Upper lobe of right lung (tissue), 1 donor: ENCODE measurements at places on chromosomes 16 and 17.
A peak's percentile ranks its signal among the peaks of the same experiment; 100 is the strongest.

DNA sequence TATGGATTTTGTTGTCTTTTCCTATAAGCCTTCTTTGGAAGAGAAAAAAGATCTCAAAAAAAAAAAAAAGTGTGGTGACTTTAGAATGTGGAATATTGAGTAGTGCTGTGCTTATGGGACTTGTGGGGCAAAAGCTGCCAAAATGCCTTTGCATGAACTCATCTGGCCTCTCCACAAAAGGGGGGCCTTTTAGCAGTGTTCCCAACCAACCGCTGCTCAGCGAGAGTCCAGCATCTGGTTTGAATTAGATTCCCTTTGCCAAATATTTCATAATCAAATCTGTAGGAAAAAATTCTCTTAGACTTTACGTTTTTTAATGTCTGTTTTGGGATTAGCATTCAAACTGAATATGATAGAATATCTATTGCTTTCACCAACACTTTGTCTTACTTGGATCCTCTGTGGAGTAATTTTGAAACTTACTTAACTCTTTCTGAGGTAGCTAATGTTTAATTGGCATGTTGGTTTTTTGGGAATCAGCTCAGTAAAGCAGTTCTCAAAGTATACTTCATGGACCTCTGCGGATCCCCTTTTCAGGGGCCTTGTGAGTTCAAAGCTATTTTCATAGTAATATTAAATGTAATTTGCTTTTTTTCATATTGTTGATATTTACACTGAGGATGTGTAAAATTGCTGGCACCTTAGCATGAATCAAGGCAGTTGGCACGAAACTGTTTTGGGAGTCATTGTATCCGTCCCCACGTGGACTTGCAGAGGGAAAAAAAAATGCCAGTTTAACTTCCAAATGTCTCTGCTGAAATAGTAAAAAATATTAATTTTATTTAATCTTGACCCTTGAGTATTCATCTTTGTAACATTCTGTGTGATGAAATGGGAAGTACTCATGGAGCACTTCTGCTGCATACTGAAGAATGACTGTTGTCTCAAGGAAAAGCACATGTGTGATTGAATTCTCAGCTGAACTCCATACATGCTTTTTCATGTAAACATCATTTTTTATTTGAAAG lies 34.7 kb upstream of the VPS4A start:
- DNase-seq: no peak

- no peak for DNase-seq
Measured at GRCh38 chr17:27458524-27458908, 2.3 kb downstream of the KSR1 start.

- no peak for DNase-seq
Measured at GRCh38 chr17:63694950-63695773, 4.8 kb downstream of the LIMD2 start.

GRCh38 chr17:42519546-42520491 lies 16.2 kb upstream of the NAGLU start:
- DNase-seq: peak; percentile 77

- peak; percentile 88 for DNase-seq
Measured at GRCh38 chr16:20868890-20869289, 31.3 kb downstream of the DCUN1D3 start.

GRCh38 chr16:768428-768827 lies 7.9 kb downstream of the MSLN start:
- no peak for DNase-seq

DNA sequence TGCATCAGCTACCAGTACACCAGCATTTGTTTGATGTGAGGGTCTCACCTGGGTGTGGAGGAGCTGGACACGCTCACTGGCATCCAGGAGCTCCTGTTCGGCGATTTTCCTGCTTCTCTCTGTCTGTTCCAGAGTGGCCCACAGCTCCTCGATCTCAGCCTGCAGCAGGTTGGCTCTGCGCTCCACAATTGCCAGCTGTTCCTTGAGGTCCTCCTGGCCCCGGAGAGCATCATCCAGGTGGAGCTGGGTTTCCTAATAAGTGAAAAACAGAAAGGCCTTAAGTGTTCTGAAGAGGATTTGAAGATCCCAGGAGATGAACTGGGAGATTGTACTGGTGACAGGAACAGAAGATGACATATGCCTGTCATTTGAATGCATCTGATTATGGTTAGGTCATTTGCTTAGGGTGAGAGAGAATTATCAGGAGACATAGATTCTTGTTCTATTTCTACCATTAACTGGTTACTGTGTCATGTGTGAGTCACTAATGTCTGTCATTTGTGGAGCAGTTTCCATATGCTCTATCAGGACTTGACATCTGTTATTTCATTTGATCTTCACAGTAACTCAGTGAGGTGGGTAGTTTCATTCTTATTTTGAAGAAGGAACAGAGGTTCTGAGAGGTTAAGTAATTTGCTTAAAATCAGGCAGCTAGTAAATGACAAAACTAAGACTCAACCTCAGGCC lies 21.5 kb upstream of the MYH13 start:
- DNase-seq: no peak

- no peak for DNase-seq
Measured at GRCh38 chr16:59046335-59046734, 312.2 kb upstream of the GOT2 start.

DNA sequence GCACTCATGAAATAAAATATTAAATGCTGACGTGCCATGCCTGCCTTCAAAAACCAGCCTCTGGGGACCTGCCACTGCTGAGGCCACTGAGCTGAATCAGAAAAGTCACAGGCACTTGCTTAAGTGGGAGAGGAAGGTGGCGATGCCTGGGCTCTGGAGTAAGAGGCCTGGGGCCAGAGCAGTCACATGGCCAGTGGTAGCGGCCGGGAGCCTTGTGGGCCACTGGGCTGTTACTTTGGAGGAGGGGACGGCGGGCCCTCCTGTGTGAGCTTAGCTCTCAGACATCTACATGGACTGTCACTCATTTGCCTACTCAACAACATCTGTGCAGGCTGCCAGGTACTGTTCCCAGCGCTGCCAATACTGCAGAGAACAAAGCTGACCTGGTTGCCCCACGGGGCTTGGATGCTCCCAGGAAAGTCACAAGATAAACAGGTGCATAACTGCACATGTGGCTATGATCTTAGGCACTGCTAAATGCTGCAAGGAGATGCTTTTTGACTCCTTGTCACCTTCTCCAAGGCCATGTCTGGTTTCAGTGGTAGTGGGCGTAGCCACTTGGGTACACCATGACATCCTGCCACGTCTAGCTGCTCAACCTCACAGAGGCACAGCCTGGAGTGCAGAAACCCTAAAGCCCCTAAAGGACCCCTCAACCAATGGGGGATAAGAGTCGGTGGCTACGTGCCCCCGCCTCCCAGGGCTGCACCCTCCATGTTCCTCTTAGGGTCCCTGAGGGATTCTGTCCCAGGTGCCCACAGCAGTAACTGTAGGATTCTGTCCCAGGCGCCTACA lies 11.6 kb downstream of the COTL1 start:
- DNase-seq: no peak

DNA sequence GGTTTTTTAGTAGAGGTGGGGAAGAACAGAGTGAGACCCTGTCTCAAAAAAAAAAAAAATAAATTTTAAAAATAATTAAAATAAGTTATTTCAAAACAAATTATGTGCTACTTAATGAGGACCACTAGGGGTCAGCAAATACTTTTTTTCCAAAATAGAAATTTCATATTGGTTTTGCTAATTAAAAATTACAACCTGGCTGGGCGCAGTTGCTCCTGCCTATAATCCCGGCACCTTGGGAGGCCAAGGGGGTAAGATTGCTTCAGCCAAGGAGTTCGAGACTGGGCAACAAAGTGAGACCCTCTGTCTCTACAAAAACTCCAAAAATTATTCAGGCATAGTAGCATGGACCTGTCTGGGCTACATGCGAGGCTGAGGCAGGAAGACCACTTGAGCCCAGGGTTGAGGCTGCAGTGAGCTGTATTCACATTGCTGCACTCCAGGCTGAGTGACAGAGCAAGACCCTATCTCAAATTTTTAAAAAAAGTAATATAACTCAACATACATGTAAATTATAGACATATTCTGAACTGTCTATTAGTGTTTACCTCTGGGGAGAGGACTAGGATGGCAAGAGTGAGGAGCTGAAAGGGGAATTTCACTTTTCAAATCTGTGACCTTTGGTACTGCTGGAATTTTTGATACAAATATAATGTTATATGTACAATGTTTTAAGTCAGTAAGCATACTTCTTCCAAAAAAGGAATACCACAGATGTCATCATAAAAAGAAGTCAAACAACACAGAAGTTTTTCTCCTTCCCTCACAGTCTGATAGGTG lies 8.1 kb downstream of the MEIOB start:
- no peak for DNase-seq

GRCh38 chr16:89187770-89188392 lies 12.5 kb downstream of the SLC22A31 start:
- DNase-seq: no peak

DNA sequence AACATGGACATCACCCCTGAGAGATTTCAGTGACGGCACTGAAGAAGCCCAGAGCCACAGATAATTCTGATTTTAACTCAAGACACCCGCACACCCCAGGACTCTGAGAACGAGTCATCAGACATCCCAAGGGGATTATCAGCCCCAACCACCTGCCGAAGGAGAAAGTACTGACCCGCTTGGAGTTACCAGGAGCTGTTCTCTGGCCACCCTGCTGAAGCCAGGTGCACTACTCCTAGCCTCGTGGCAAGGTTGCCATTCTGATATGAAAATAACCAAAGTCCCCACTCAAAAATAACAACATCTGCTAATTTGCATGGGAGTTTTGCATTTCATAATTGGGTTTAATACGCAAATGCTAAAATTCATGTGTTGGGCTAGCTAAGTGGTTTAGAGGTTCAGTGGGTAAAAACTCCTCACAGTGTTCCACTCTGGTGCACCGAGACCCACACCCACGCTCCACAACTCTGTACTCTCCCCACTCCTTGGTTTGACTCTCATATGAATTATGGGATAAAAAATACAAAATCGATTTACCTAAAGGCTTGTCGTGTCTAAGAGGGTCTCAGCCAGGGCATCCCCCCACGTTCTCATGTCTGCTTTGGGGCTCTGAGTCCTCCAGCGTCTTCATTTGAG lies 143.0 kb upstream of the NOL11 start:
- DNase-seq: no peak

DNA sequence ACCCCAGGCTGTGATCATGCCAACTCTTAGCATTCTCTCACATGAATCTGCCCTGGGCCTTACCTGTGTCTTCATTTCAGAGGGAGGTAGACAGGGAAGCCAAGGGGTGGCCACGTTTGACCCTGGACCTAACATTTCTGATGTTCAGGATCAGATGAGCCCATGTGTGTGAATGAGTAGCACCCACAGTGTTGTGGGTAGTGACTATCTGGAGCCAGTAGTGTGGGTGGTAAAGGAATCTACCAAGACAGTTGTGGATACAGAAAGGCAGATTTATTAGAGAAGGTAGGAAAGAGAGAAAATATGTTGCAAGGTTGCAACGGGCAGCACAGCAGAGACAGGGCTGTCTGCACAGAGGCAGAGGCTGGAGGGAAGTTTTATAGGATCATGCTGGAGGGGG lies 60.5 kb downstream of the TK2 start:
- no peak for DNase-seq

DNA sequence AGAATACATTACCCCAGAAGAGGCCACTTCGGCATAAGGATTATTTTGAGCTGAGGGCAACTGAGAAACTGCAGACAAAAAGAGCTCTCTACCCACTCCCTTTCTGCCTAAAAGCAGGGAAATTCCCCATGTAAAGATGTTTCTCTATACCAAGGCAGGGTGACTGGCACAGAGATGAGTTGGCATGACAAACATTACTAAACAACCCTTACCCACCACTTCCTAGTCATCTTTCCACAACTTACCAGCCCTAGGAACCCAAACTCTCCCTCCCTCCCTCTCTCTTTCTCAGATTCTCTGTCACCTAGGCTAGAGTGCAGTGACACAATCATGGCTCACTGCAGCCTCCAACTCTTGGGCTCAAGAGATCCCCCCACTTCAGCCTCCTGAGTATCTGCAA lies 68.6 kb downstream of the EMP2 start:
- DNase-seq: no peak

- DNase-seq: no peak
Measured at GRCh38 chr17:13398091-13398490, 203.6 kb downstream of the HS3ST3A1 start.

DNA sequence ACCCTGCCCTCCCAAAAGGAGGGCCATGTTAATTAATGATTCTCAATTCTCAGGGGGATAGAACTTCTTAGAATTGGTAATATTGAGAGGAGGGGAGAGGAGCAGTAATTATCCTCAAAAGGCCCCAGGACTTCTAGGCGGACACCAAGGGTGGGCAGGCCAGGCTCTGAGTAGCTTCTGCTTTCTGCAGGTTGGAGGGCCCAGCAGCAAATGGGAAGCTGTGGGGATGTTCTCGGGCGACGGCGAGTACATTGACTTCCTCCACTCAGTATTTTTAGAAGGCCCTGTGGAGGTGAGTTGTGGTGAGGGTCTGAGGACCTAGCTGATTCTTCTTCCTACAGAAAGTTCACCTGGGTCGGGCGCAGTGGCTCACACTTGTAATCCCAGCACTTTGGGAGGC lies 57.5 kb downstream of the DNAH2 start:
- DNase-seq: no peak

- DNase-seq: no peak
Measured at GRCh38 chr16:643050-643368, 1.4 kb downstream of the MCRIP2 start.

DNA sequence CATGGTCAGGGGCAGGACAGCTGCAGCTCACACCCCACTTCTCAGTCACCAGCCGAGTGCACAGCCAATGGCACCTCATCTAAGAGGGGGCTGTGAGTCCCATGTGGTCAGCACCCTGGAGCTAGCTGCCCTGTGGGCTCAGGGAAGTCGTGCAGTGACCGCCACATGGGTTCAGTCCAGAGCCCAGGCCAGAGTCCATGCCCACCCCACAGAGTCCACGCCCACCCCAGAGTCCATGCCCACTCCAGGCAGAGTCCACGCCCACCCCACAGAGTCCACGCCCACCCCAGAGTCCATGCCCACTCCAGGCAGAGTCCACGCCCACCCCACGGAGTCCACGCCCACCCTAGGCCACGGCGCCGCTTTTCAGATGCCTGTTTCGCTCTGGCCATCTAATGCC lies 24.1 kb downstream of the SLC7A5 start:
- no peak for DNase-seq

GRCh38 chr16:9425236-9425635 lies 333.8 kb downstream of the HAPSTR1 start:
- DNase-seq: no peak

- DNase-seq: no peak
Measured at GRCh38 chr17:55625521-55625920, 97.1 kb downstream of the TMEM100 start.

DNA sequence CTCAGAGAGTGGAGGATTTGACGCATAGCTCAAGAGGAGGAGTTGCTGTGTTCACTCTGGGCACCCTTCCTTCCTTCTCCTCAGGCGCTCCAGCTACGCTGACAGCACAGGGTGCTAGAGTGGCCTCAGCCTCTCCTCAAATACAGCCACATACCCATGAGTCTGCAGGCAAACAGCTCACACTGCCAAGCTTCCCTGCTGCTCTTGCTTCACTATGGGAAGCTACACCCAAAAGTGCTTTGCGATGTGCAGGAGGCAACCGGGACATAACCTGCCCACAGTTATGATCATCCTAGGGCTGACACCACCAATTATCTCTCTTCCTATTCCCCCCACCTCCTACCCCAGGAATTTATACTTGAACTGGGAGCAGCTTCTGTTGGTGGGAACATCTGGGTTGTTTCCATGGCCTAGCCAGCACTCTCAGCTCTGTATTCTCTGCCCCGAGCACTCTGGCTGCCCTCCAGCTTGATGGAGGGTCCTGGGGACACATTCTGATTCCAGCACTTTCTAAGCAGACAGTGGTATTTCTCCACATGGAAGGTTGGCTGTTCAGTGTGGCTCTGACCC lies 40.3 kb upstream of the SREBF1 start:
- DNase-seq: no peak

GRCh38 chr17:64323774-64324173 lies 60.7 kb upstream of the TEX2 start:
- DNase-seq: no peak

GRCh38 chr16:56368545-56368944 lies 56.8 kb downstream of the AMFR start:
- DNase-seq: no peak
